ENCODE measurements at places on chromosomes 1 and 21.
A peak's percentile ranks its signal among the peaks of the same experiment; 100 is the strongest.

GRCh38 chr1:145979746-145980456 lies 15.4 kb downstream of the POLR3GL start:
- DNase-seq, result peak; percentile 48

DNA sequence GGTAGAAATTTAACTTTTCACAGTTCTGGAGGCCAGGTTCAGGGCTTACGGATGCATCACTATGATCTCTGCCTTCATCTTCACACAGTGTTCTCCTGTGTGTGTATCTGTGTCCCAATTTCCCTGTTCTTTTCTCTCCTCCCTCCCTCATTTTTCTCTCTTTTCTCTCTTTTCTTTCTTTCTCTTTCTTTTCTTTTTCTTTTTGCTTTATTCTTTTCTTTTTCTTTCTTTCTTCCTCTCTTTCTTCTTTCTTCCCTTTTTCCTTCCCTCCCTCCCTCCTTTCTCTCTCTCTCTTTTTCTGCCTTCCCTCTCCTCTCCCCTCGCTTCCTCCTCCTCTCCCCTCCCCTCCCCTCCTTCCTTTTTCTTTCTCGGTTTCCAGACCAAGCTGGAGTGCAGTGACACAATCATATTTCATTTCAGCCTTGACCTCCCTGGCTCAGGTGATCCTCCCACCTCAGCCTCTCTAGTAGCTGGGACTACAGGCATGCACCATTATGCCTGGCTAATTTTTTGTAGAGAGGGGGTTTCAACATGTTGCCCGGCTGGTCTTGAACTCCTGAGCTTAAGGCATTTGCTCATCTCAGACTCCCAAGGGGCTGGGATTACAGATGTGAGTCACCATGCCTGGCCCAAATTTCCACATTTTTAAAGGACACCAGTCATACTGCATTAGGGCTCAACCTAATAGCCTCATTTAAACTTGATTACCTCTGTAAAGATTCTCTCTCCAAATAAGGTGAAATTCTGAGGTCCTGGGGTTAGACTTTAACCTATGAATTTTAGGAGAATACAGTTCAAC lies 115.9 kb downstream of the HUNK start:
- DNase-seq, result no peak

DNA sequence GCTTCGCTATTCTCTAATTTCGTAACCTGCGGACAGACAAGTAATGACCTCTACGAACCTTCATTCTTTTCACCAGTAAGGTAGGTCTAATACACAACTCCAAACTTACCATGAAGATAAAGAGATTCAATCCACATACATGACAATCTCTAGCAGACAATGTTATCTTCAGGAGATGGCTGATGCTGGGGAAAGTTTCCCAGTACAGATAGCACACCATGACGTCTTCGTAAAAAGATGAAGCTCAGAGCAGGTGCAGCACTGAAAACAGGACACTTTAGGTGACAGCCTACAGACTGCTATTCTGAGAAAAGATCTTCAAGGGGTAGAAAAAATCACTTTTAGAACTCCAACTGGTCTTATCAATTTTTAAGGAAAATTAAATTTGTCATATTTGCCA lies 41.3 kb downstream of the ZNF281 start:
- DNase-seq, result no peak

DNA sequence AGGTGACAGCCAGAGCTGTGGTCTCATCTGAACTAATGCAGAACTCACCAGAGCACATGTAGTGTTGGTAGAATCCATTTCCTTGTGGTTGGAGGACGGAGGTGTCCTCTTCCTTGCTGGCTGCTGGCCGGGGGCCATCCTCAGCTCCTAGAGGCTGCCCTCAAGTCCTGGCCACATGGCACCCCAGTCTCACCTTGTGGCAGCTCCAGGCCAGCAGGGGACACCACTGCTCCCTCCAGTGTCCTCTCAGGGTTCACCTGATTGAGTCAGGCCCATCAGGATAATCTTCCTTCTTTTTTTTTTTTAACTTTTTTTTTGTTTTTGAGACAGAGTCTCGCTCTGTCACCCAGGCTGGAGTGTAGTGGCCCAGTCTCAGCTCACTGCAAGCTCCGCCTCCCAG lies 2.9 kb downstream of the KCNE1 start:
- DNase-seq, result no peak

DNA sequence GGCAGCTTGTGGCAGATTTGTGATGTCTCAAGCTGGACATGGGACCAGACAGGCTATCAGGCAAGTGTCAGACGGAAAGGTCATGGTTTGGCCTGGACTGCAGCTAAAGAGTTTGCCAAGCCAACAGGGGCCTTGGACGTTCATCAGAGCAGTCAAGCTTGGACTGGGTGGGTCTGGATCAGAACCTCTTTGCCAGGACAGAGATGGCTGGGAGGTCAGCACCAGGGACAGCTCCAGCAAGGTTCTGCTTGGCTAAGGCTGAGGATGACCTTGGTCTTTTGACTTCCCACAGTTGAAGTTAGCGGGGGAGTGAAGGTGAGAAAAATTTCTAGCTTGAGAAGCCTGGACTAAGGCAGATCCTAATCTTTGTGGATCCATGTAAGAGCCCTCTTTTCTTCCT lies 68.1 kb downstream of the GRIK3 start:
- DNase-seq, result peak; percentile 42

DNA sequence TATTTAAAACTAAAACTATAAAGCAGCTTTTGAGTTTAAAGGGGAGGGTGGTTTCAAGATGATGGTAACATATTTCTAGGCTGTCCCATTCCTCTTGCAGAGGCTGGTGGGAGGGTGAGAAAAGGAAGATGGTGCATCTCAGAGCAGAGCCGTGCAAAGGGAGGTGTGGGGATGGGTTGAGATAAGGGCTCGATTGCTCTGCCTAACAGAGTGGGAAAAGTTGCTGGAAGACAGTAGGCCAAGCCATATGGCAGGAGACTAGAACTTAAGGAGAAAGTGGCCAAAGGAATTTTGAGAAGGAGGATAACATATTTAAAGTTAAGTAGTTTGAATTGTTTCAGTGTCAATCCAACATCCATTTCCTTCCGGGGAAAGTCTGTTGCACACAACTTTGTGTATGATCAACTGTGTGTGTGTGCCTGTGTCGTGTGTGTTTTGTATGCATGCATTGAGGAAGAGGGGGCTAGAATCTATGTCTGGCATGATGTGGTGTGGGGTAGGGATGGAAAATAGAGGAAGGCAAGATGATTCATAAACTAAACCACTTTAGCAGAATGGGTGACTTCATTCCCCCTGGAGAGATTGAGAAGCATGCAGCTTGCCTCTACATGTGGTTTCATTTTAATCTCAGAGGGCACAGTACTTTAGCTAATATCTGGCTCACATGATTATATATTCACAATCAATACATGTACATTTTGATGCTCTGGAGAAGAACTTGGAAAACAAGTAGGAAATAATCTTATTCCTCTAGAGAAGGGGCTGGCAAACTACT lies 145.0 kb upstream of the DNAH14 start:
- no peak for DNase-seq

GRCh38 chr1:244010703-244011123 lies 40.4 kb upstream of the ZBTB18 start:
- DNase-seq, result no peak

DNA sequence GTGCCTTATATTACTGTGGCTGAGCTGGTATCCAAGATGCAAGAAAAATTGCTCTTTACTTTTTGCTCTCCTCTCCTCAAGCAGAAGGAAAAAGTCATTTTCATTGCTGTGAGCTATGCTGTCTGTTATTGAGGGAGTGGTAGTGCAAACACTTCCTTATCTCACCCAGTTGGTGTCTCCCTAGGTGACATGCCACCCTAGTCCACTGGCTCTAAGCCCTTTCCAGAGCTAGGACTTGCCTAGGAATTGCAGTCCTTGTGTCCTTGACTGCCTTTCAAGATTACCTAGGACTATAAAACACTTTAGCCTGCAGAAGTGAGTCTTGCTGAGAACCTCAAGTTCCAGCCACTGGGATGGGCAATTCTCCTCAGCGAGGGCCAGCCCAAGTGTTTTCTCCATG lies 458.3 kb downstream of the MRPL39 start:
- no peak for DNase-seq

- DNase-seq, result no peak
Observed at GRCh38 chr1:55575571-55576279, 360.6 kb upstream of the USP24 start.

- DNase-seq, result peak; percentile 56
Observed at GRCh38 chr1:225578251-225578977, 74.5 kb downstream of the ENAH start.

- peak; percentile 77 for DNase-seq
Observed at GRCh38 chr1:182080955-182081582, 19.6 kb upstream of the ZNF648 start.

DNA sequence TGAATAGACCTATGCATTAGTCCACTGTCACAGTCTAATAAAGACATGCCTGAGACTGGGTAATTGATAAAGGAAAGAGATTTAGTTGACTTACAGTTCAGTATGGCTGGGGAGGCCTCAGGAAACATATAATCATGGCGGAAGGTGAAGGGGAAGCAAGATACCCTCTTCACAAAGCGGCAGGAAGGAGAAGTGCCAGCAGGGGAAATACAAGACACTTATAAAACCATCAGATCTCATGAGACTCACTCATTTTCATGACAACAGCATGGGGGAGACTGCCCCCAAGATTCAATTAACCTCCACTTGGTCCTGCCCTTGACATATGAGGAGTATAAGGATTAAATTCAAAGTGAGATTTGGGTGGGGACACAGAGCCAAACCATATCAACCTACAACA lies 59.4 kb downstream of the CAPN9 start:
- DNase-seq, result no peak

- DNase-seq, result no peak
Observed at GRCh38 chr1:47765236-47765635, 231.9 kb downstream of the TRABD2B start.

- DNase-seq, result no peak
Observed at GRCh38 chr1:115976062-115976920, at the start of gene SLC22A15. Gene SLC22A15 (plus strand): TSS chr1:115976513. CDS start chr1:115976628, 115 bp downstream.

- no peak for DNase-seq
Observed at GRCh38 chr1:74937176-74937575, 197.0 kb upstream of the LHX8 start.
